Activated T-cell treated with anti-CD3 and anti-CD28 coated beads, Interleukin-2, amount 50 U/mL, for 4 hours (primary cell): ENCODE measurements at places on chromosomes 2 and 18. TPM values are rescaled to one million over a fixed set of nuclear protein-coding genes. Genes with fewer than 3 reads are reported as not detected.

CTAGE1 gene
- not detected for total RNA-seq

C2orf78 gene
- not detected for total RNA-seq

TMEM37 gene
- 0.11 TPM for total RNA-seq

UGT1A7 gene
- not detected for total RNA-seq

RGPD4 gene
- total RNA-seq = 0.24 TPM

LPIN2 gene
- total RNA-seq = 55.5 TPM

DNA sequence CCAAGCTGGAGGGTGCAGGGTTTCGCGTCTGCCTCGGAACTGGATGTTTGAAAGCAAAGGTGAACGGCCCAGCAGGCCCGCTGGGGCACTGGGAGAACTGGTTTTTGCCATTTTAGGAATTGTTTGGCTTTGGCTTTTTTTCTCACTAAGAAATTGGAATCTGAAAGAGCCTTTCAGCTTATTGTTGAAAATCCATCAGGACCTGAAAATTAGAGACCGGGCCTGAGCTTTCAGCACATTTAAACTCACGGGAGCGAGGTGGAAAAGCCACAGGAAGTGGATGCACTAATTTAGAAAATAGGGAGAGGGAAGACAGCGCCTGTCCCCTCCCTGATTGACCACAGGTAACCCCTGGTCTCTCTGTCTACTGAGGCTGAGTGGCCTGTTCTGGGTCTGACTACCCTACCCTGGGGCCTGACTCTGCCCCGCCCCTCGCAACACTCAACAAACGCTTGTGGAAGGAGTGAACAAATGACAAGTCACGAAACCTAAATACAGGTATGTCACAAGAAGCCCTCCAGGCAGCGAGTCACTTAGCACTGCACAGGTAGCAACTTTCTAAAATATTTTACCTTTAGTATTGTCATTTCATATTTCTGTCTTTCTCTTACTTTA, 100.3 kb upstream of the MBOAT2 start:
- no peak for DNase-seq

DNA sequence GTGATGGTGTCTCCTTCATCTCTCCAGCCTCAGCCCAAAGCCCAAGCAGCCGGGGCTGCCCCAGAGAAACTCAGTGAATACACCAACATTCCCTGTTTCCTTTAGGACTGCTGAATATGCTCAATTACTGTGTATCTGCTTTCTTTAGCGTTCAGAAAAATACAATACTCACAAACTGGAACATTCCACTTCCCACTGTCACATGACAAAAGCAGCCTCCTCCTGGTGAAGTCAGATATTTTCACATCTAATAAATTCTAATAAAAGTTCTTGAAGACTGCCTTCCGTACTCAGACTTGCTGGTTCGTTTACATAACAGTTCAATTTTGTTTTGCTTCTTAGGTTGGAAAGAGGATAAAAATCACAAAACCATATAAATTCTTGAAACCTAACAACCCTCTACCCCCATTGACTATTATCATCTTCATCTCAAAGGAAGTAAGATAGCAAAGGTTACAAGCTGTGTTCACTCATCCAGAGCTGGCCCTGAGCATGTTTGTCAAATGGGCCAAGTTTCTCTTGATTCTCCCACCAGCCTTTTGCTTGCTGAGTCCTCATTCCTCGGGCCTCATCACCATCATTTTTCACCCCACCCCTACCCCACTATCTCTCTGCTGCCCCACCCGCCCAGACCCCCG, 190.8 kb upstream of the HNRNPA3 start:
- no peak for DNase-seq

DNA sequence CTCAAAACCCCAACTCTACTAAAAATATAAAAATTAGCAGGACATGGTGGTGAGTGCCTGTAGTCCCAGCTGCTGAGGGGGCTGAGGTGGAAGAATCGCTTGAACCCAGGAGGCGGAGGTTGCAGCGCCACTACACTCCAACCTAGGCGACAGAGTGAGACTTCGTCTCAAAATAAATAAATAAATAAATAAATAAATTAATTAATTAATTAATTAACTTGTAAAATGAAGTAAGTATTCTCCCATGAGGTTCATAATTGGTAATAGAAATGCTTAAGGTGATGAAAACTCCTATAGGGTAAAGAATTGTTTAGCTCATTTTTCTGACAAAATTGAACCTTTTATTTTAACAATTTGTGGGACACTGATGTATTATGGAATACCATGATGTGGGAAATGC, 230.8 kb downstream of the TMEM182 start:
- DNase-seq = no peak

GRCh38 chr2:217650229-217650628, 352.6 kb downstream of the TNS1 start:
- no peak for DNase-seq

- no peak for DNase-seq
These were observed 379.0 kb downstream of the SETBP1 start for GRCh38 chr18:45059695-45060094.

- no peak for DNase-seq
These were observed 17.3 kb downstream of the PCARE start for GRCh38 chr2:29057006-29057405.
